ENCODE measurements at places on chromosomes 5 and 9.
A peak's percentile ranks its signal among the peaks of the same experiment; 100 is the strongest.

DNA sequence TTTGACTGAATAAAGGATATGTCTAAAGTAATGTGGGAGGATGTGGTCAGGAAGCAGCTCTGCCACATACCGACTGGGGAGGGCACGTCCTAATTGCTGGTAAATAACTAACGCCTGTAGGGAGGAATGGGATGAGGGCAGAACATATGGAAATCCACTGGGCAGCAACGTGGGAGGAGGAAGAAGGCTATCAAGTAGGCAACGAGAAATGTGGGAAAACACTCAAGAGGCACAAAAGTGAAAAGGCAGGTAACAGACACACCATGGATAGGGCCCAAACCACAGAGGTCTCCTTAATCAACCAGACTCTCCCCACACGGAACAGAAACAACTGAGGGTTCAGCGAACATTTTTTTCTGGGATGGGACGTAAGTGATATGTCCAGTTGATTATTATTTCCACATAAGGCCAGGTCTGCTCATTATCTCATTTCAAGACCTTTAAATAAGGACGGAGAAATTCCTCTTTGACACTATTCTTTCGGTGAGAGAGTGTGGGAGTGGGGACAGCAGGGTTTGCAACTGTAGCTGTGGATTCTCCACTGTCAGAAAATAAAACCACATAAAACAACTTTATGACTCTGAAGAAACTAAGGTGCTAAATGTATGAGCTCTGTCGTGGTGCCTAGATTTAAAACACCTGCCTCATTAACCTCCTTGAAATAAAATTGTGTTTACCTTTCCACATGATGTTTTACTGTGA, 17.0 kb downstream of the IARS1 start:
- DNase-seq, result no peak

- no peak for DNase-seq
Measured at GRCh38 chr5:112232667-112233066, 186.4 kb downstream of the EPB41L4A start.

GRCh38 chr9:5617749-5618148, 11.2 kb upstream of the RIC1 start:
- DNase-seq, result no peak

GRCh38 chr5:139295346-139296057, 2.0 kb downstream of the MATR3 start:
- DNase-seq, result no peak

DNA sequence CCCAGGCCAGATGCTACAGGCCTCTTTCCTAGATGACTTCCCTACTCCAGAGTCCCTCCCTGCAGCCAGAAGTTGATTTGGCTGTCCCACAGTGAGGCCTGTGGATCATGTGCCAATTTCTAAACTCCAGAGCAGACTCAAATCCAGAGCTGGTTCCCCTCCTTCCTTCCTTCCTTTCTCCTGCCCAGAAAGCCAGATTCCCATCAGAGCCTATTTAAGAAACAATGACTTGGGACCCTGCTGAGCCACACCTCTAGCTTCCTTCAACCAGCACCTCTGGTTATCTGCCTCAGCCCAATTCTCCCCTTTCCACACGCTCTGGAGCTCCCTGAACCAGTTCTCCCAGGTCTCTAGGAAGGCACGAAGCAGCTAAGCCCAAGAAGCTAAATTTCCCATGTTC, 7.2 kb downstream of the FAM219A start:
- DNase-seq, result no peak

DNA sequence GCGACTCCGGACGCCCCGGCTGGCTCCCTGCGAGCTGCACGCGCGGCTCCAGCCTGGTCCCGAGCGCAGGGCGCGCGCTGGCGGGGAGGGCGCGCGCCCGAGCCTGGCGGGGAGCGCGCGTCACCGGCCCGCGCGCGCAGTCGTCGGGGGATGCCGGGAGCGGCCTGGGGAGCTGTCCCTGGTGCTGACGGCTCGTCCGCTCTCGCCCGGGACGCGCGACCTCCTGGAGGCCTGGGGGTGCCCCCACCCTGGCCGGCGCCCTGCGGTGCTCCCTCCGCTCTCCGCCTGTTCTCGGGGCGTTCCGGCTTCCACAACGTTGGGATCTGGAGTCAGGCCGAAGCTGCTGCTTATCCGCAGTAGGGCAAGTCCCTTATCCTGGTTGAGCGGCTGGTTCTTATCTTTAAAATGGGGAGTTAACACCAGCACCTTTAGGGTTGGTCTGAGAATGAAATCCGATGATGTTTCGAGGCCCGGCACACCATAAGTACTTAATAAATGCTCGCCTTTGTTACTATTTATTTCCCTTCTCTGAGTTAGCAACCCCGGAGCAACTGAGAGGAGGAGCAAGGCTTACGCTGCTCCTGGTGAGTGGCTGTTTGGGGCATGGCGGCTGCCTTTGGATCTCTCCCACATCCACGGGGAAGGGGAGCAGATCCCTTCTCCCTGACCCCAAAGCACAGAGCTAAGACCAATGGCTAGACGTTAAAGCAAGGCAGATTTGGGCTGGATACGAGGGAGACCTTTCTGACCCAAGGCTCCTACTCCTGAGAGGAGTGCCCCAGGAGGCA, at the start of gene FAM163B:
Gene FAM163B, minus strand, starts transcription at position 79 of the 788 bp plus-strand sequence. CDS start 29,166 bp downstream, outside the sequence.
- DNase-seq, result peak; percentile 82
